8988T (cell line): ENCODE measurements at places on chromosomes 3 and 15.

GRCh38 chr15:71207141-71207540 is 91.9 kb downstream of the THSD4 start:
- DNase-seq, result no peak

- DNase-seq, result no peak
Measured at GRCh38 chr3:134663721-134664456, 13.1 kb upstream of the KY start.

DNA sequence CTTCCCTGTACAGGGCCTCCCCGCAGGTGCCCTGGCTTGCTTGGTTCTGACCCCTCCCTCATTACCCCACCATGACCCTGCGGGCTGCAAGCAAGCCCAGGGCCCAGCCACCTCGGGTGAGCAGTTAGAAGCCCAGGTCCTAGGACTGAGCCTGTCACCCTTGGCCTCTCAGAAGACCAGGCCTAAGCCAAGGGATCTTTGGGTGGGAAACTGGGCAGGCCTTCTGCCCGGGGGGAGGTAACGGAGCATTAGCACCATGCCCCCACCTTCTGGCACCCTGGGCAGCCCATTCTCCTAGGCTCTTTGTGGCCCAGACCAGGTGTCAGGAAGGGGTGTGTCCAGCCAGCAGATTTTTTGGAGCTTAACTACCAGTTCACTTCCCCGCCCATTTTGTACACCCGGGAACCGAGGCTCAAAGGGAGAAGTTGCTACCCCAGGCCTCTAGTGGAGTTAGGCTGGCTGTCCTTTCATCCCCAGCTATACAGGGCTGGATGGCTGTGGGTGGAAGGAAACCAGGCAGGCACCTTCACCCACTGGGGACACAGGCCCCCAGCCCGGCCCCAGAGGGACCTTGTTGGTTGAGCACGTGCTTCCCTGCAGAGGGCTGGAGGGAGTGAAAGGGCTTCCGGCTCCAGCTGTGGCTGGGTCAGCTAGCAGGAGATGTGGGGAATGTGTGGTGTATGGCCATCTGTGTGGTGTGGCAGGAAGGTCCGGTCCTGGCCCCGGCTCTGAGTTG is 1.4 kb downstream of the CSK start:
- DNase-seq, result no peak

- DNase-seq, result no peak
Measured at GRCh38 chr3:111589303-111590142, 5.6 kb downstream of the ZBED2 start.

GRCh38 chr15:100125401-100126191 is 216.2 kb downstream of the ADAMTS17 start:
- no peak for DNase-seq

GRCh38 chr3:137347817-137348368 is 390.1 kb downstream of the IL20RB start:
- DNase-seq, result no peak

- no peak for DNase-seq
Measured at GRCh38 chr3:127441764-127442163, 148.8 kb downstream of the TPRA1 start.

DNA sequence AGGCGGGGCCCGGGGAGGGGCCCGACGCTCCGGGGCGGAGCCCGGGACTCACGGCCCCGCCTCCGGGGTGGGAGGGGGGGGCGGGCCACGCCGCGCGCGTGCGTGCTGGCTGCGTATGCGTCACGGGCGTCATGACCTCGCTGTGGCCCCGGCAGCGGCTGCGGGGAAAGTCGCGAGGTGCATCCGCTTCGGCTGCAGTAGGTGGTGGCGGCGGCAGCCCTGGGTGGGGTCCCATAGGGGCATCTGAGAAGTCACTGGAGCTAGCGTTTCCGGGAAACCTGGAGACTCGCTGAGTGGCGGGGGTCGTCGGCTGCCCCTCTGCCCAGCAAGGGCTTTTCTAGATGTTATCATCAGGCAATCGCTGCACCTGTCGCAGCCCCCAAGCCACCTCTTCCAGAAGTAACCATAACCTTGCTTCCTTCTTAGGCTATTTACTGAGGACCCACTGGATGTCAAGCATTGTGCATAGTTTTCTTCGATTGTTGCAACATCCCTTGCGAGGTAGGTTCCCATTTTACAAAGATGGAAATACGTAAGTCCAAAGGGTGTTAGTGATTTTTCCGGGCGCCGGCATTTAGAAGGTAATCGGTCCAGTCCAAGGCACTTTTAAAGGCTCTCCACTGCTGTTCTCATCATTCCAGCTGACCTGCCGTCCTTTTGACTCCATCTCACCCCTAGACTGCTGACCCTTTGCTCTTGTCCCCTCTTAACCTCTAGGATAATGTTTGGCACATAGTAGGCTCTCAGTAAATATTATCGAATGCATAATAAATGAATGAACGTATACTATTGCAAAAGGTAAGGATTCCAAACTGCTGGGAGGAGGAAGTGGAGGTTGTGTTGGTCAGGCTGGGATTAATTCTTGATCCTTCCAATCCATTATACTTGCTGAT is at the start of gene GDPGP1:
TSS of gene GDPGP1 (plus strand) at position 114 of the 893 bp plus-strand sequence. CDS start 6,700 bp downstream, outside the sequence.
- no peak for DNase-seq

GRCh38 chr3:49302613-49303012 is 25.6 kb upstream of the C3orf62 start:
- no peak for DNase-seq

DNA sequence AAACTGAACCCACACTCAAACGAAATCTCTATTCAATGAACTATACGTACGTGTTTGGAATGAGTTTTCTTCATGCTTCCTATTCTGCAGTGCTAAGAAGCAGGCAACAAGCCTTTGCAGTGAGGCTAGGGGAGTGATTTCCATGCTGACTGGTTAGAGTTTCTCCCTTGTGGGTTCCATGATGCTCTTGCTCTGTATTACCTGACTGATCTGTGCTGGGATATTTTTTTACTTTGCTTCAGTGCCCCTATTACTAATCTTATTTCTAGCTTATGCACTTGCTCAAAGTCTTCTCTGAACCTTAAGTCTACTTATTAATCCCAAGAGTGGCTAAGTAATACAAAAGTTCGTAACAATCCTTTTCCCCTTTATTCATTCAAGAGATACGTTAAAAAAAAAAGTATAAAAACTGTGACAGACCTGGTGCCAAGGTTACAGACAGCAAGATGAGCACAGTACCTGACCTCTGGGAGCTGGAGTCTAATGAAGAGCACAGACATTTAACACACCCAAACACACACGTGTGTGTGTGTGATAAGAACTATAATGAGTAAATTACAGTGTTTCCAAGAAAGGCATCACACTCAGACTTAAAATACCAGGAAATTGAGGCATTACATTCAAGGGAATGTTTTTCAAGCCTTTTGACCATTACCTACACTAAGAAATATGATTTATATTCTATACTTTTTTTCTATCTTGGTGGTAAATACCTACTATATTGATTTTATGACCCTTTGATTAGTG is 50.5 kb upstream of the FBN1 start:
- DNase-seq, result no peak

GRCh38 chr15:26628071-26628470 is 144.8 kb downstream of the GABRB3 start:
- no peak for DNase-seq

GRCh38 chr15:29400701-29401100 is 131.1 kb upstream of the NSMCE3 start:
- DNase-seq, result no peak

- DNase-seq, result no peak
Measured at GRCh38 chr15:60509470-60509869, 30.5 kb upstream of the ICE2 start.

DNA sequence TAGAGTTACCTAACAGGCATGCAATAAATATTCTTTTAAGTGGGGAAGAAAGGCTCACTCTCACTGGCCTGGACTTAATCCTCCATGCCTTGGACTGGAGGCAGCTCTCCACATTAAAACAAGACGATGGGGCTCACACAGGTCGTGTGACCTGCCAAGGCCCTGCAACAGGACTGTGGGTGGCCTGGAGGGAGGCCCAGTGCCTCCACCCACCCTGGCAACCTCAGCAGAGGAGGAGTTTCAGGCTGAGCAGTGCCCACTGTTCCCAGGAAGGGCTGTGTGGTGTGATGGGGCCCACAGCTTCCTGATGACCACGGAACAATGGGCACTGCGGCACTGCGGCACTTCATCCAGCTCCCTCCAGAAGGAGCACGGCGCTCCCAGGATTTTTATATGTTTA is 5.5 kb downstream of the UROC1 start:
- DNase-seq, result no peak

- no peak for DNase-seq
Measured at GRCh38 chr15:40501487-40501886, 30.7 kb downstream of the CHST14 start.

GRCh38 chr3:14846226-14846880 is 27.6 kb downstream of the FGD5 start:
- DNase-seq, result no peak

DNA sequence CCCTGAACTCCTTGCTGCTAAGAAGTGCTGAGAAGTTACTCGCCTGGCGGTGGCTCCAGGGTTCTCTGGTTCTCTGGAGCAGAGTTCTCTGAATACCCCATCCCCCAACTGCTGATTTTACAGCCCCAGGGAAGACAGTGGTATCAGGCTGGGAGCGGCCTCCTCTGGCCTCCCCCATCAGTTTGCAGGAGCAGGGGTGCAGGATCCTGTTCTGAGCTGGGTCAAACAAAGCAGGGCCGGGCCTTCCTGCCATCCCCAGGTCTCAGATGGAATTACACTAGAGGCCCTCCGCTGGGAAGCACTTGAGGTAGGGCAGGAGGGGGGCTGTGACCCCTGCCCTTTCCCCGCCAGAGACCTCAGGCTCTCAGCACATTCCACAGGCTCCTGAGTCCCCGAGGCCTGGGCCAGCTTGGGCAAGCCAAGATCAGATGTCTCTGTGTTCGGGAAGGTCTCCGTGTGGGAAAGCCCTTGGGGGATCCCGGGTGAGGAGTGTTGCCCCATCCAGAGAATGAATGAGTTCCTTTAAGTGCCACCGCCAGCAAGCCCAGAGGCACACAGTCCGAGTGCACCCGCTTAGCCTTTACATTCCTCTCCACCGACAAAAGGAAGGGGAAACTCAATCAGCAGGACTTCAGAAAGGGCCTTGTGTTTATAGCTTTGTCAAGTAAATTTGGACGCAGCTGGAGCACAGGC is 149.9 kb downstream of the LRRK1 start:
- DNase-seq, result no peak

- DNase-seq, result no peak
Measured at GRCh38 chr15:33068007-33068481, 126.5 kb downstream of the FMN1 start.

DNA sequence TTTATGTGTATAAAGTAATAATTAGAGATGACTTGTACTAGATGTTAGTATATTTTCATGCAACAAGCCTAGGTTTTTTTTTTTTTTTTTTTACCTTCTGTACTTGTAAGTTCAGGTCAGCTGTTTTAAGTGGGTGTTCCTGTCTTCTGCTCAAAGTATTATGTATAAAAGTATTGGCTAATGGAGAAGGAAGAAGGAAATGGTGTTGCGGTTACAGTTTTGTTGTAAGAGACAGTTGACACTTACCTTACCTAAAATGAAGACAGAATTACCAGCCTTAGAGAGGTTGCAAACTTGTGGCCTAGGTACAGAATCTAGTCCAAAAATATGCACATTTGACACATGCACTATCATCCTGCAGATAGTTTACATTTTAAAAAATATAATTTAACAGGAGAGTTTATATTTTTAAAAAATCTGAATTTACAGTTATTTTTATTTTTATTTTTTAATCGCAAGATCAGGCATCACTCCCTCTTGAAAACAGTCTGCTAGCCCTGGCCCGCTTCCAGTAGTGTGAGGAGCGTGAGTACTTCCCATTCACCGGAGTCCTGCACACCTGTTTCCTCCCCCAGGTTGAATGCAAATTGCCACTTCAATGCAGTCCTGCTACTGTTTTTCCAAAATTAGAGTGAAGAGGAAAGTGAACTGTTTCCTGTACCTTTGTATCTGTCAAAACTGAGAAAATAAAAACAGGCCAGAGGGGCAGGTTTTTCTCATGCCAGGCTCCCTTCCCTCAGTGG is 224.3 kb upstream of the SOX2 start:
- DNase-seq, result no peak

GRCh38 chr15:35560870-35561269 is 14.9 kb upstream of the DPH6 start:
- DNase-seq, result no peak

GRCh38 chr3:197513953-197514785 is 41.6 kb downstream of the BDH1 start:
- no peak for DNase-seq

DNA sequence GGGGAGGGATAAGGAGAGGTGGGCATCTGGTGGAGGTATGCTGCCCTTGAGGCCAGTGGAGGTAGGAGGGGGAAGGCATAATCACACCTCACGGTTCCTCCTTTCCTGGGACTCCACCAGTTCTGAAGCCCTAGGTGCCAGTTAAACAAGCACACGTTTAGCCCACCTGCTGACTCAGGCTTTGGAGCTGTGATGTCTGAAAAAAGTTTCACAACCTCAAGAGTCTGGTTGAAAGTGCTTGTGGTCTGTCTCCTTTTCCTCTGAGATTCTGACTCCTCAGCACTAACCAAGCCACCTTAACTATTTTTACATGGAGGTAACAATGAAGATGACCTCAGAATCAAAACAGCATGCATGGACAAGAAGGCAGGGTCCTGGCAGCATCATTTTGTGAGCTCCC is 23.0 kb downstream of the HPS3 start:
- no peak for DNase-seq

DNA sequence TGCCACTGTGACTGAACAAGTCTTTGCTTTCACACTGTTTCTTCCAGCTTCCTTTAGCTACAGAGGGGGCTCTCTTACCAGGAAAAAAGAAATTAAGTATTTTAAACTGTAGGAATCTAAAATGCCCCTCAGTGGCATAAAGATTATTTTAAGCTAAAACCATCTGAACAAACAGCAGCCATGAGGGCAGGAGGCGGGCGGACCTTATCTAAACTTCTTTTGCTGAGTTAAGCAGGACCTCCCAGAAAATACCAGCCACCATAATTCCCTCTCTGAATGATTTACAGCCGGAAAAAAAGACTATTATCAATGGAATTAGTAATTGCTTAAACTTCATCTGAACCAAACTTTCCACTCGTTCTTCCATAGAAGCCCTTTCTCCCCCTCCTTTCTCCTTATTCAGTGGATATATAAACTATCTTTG is 5.2 kb upstream of the TOPAZ1 start:
- no peak for DNase-seq

DNA sequence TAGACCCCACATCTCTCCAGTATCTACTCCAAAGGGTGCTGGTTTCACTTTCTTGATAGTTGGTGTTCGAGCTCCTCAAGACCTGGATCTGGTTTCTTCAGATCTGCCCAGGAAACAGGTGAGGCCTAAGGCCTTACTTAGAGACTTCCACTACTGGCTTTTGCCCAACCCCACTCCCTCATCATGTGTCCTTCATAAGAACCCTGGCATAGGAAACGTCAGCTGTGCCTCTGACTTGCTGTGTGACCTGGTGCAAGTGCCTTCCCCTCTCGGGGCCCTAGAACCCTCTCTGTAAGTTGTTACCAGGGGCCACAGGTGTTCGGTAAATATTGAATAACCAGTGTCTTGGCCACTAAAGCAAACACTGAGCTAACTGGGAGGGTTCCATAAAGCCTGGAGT is 3.9 kb downstream of the OXTR start:
- no peak for DNase-seq

GRCh38 chr3:180762866-180763265 is 83.6 kb upstream of the CCDC39 start:
- no peak for DNase-seq
